Stimulated activated CD4-positive, alpha-beta T cell treated with anti-CD3 and anti-CD28 coated beads, Interleukin-1b, Interleukin-23, amount 100 ng/mL, for 1 hour (primary cell): ENCODE measurements at places on chromosomes 12 and 14.

- DNase-seq = no peak
These were observed 22.6 kb upstream of the ARHGAP5 start for GRCh38 chr14:32054536-32054935.

DNA sequence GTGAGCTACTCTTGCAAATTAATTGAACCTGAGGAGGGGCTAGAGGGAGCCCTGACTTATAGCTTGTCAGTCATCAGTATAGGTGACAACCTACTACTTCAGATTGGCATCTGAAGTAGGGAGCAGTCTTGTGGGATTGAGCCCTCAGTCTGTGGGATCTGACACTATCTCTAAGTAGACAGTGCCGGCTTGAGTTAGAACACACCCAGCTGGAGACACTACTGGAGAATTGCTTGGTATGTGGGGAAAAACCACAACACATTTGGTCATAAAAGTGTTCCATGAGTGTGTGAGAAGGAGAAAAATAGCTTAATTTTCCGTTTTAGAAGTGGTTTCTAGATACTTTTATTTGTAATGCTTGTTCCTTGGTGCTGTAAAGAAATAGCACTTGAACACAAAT lies 30.5 kb upstream of the DDHD1 start:
- DNase-seq = no peak

- no peak for DNase-seq
These were observed 16.2 kb downstream of the SLC17A8 start for GRCh38 chr12:100372853-100373640.

DNA sequence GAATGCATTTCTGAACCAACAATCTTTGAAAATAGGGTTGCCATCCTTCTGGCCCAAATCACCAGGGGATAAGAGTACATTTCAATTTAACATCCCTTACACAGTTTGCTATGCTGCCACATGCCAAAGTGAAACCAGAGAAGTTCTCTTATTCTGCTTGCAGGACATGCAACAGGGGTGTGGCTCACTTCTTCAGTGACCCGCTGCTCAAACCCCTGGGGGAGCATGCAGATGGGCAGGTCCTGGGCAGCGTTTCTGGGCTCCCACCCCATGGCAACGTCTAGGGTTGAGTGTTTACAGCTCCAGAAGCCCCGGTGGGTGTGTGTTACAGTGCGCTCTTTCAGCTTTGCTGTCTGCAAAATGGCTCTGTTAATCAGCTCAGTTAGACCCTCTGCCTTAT lies 1306.3 kb upstream of the TMEM132C start:
- DNase-seq = no peak

GRCh38 chr12:126419131-126419530 lies 1353.9 kb downstream of the AACS start:
- DNase-seq = no peak

- DNase-seq = no peak
These were observed 69.5 kb upstream of the DIO3 start for GRCh38 chr14:101491841-101492240.

DNA sequence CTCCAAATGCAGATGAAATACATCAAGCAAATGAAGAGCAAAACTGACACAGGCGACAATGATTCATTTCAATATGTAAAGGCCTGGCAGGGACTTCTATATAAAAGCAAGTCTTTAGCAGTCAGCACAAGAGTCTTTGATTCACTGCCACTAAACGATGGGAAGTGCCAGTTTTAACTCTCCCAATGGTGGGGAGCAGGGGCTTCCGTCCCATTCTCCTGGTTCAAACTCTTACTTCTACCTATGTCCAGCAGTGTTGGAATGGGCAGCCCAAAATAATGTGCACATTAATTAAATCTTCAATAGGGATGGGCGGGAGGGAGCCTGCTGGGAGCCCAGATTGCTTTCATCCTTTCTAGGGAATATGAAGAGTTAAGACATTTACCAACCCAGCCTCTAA lies 97.5 kb upstream of the MDM1 start:
- no peak for DNase-seq

DNA sequence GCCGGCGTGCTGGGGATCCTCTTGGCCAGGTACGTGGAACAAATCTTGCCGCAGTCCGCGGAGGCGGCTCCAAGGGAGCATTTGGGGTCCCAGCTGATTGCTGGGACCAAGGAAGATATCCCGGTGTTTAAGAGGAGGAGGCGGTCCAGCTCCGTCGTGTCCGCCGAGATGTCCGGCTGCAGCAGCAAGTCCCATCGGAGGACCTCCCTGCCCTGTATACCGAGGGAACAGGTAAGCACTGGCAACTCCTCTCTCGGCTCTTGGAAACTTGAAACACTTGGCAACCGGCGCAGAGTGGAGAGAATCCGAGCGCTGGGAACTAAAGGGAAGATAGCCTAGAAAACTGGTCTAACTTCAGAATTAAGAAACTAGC lies 1.7 kb downstream of the PDE3A start:
- DNase-seq = no peak

GRCh38 chr12:94114166-94114565 lies 34.2 kb upstream of the PLXNC1 start:
- DNase-seq = no peak

DNA sequence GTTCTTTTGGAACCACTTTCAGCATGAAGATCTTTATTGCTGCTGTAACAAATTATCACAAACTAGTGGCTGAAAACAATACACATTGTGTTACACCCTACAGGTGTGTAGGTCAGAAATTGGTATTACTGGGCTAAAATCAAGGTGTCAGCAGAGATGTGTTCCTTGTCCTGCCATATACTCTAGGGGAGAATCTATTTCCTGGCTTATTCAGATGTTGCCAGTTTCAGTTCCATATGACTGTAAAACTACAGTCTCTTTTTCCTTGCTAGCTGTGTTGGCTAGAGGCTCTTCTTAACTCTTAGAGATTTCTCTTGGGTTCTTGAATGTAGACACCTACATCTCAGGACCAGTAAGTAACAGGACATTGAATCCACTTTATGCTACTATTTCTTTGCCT lies 215.6 kb upstream of the PPFIA2 start:
- no peak for DNase-seq
